Activated CD8-positive, alpha-beta memory T cell treated with anti-CD3 and anti-CD28 coated beads, Interleukin-2, amount 50 U/mL, for 4 hours (primary cell): ENCODE measurements at places on chromosomes 3 and 15.

DNA sequence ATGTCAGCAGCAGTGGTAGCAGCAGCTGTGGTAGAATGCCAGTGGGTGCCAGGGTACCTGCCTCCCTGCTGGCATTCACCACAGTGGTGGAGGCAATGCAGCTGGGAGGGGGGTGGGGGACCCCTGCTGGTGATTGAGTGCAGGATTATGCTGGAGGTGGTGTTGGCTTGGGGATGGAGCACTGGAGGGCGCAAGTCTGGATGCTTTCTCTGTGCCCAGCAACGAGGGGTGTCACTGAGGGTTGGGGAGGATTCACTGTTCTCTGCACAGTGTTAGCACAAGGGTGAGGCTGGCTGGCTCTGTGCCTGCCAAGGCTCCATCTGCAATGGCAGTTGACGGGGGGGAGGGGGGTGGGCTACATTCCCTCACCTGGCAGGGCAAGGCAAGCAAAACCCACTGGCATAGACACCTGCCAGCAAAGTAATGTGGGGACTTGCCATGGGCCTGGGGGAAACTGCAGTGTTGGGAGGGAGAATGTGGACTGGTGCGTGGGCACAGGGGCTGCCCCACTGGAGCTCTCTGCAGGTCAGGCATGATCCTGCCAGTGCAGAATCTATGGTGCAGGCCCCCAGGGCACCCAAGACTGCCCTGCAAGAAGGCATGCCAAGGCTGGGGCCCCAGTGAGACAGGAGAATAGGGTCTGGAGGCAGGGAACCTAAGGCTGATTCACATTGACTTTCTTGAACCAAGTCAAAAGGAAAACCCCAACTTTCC is 64.3 kb downstream of the MINDY4B start:
- no peak for DNase-seq

- DNase-seq, result no peak
These were observed 178.4 kb downstream of the TBC1D2B start for GRCh38 chr15:77898811-77899730.

DNA sequence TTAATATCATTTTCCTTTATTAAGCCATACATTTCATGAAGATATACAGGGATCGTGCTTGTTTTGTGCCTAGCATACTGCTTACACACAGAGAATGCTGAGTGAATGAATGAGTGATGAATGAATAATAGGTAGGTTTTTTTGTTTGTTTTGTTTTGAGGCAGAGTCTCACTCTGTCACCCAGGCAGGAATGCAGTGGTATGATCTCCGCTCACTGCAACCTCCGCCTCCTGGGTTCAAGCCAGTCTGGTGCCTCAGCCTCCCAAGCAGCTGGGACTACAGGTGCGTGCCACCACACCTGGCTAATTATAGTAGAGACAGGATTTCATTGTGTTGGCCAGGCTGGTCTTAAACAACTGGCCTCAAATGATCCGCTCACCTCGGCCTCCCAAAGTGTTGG is 400.0 kb downstream of the ROBO1 start:
- no peak for DNase-seq

DNA sequence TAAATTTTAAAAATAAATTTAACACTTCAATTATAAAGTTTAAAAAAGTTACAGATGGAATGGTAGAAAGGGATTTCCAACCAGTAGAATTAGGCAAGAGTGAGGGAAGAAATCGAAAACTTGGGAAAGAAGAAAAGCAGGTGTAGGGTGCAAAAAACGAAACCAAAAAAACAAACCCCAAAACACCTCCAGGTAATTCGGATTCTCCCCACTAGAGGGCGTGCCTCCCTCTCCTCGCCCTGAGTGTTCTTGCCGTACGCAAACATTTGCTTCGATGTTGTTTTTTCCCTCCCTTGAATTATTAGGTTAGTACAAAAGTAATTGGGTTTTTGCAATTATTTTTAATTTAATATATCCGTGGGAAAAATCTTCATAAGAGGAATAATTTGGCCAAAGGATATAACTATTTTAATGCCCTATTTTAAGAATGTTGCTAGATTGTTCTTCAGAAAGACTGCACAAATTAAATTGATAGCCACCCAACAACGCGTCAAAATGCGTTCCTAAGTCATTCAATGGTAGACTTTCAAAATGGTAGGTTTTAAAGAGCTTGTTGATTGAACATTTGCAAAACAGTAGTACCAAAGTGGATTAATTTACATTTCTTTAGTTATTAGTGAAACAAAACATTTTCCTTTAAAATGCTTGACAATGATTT is 63.7 kb downstream of the SLC30A4 start:
- DNase-seq, result peak; percentile 82

- DNase-seq, result no peak
These were observed at the start of gene CLDN18 for GRCh38 chr3:138009476-138010272. Gene CLDN18, plus strand, starts transcription at chr3:138010165. Its CDS starts 61 bp downstream, at chr3:138010226.

DNA sequence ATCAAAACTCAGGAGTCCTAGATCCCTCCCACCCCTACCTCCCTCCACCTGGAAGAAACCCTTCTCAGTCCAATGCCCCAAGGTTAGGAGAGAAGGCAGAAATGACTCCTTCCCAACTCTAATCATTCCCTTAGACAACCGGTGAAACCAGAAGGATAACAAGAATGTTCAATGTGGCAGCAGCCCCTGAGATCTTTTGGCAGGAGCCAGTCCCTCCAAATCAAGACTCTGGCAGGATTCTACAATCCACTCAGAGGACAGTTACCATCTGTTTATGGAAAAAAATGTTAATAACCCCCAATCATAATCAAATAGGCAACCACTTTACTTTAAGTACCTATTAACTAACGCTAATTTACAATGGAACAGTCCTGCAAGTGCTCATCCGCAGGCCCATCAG is 136.5 kb downstream of the NTRK3 start:
- DNase-seq, result no peak

GRCh38 chr3:51879937-51880336 is 4.5 kb upstream of the IQCF5 start:
- DNase-seq, result no peak

- DNase-seq, result no peak
These were observed 95.2 kb downstream of the SLMAP start for GRCh38 chr3:57851304-57851703.

DNA sequence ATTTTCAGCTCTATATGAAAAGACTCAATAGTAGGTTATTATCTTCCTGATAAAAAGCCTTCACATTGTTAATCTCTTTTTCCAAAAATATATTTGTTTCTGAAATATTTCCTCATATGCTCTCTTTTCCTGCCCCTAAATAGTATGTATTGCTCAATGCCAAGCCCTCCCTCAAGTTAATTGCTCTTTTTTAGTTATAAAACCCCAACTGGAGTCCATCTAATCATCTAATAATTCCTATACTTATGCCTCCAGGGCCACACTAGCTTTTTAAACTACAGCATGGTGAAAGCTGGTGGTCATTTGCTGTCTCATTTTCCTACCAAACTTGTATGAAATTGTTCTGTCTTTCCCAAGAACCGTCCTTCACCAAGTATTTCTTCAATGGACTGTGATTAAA is 26.7 kb downstream of the AQP9 start:
- no peak for DNase-seq

- DNase-seq, result no peak
These were observed 67.5 kb downstream of the TMEM44 start for GRCh38 chr3:194565597-194566190.

GRCh38 chr15:77974098-77974414 is 103.5 kb downstream of the TBC1D2B start:
- DNase-seq, result no peak

DNA sequence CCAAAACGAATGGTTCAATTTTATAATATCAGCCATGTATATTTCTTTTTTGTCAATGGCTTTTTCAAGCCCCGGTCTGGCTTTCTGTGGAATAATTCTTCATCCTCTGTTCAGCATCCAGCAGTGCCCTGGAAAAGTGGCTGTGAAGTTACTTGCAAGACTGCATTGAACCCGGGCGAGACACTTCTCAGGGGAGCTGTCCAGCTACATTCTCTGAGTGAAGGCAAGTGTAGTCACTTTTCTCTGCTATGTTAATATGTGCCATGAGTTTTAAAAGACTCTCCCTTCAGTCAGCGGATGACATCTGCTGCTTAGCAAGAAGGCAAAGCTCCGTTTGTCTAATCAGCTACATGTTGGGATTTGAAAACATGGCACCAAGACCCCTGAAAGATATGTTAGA is 81.3 kb upstream of the RGMA start:
- no peak for DNase-seq

GRCh38 chr3:134471521-134472193 is 14.1 kb downstream of the ANAPC13 start:
- DNase-seq, result no peak

- DNase-seq, result no peak
These were observed 158.6 kb downstream of the ADAM10 start for GRCh38 chr15:58590926-58591325.
